SJCRH30 (cell line): ENCODE measurements at places on chromosomes 7 and 10. TPM values are rescaled to one million over a fixed set of nuclear protein-coding genes. Genes with fewer than 3 reads are reported as not detected.

DNA sequence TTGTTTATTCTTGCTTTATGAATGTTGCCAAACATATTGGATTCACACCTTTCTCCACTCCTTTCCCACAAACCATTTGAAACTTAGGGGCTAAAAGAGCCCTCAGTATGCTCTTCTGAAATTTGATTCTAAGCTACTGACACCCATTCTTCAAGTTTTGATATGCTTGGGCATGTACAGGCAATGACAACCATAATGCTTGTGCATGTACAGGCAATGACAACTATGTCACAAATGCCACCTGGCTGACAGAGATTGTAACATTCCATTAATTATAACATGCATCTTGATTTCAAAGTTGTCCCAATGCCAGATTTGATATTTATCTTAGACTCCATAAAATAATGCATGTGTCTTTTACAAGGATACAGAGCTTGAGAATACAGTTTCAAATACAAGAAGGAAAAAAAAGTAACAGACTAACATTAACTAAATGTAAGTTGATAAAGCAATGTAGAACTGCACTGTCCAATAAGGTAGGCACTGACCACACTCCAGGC is 17.5 kb upstream of the CDK1 start:
- no peaks in the 10 kb centered on the region for H3K27me3 ChIP-seq
- DNase-seq, result no peak
- no peak overlapping the region for H3K4me3 ChIP-seq

The FAM25G gene
- total RNA-seq, result 0.63 TPM in 1 of 2 replicates, not detected in the other

- H3K4me1 ChIP-seq, result no peaks in the 10 kb centered on the region
- H3K27me3 ChIP-seq, result no peaks in the 10 kb centered on the region
- H3K27ac ChIP-seq, result no peak overlapping the region
- no peak overlapping the region for H3K4me3 ChIP-seq
These were observed 195.6 kb upstream of the CSTF2T start for GRCh38 chr10:51894771-51895578.

The AS3MT gene
- 13.7 and 14.8 TPM in 2 replicates for total RNA-seq

DNA sequence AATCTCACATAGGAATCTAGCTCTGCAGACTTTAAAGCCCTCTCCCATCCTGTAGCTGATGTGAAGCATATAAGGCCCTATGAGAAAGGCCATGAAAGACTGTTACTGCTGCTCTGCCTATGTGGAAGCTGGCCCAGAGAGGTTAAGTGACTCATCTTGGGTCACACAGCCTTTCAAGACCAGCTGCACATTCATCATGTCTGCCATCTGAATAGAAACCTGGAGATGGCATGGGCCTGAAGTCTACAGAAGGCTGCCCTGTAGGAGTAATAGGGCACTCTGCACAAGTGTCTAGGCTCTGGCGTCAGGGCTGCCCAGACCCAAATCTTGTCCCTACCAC is 59.4 kb upstream of the COL13A1 start:
- no peak overlapping the region for H3K4me3 ChIP-seq
- no peak overlapping the region for H3K27ac ChIP-seq
- 0 out of 2 replicates have a peak, but pooled peaks cover 2% of the 10 kb centered on the region for H3K4me1 ChIP-seq
- DNase-seq, result no peak

DNA sequence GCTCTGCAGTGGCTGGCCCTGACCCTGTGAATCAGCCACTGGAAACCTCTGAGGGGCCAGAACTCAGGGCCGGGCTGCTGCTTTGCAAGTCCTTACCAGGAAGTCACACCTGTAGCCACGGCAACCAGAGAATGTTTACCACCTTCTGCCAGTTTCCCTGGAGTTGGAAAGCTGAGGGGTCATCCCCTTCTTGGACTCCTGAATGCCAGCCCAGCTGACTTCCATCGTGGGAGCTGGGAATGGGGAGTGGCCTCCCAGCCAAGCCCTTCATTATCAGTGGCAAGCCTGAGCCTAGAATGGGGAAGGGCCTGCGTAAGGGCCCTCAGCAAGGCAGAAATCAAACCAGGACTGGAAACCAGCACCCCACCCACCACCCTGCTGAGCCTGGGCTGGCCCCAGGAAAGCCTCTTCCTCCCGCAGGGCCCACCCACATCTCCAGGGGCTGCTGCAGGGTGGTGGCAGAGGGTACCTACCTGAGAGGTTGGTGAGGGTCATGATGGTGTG is 6.5 kb upstream of the CRHR2 start:
- DNase-seq, result no peak
- H3K4me3 ChIP-seq, result no peak overlapping the region
- H3K27me3 ChIP-seq, result 0 out of 2 replicates have a peak, but pooled peaks cover 13% of the 10 kb centered on the region
- no peaks in the 10 kb centered on the region for H3K36me3 ChIP-seq
- H3K4me1 ChIP-seq, result no peaks in the 10 kb centered on the region

DNA sequence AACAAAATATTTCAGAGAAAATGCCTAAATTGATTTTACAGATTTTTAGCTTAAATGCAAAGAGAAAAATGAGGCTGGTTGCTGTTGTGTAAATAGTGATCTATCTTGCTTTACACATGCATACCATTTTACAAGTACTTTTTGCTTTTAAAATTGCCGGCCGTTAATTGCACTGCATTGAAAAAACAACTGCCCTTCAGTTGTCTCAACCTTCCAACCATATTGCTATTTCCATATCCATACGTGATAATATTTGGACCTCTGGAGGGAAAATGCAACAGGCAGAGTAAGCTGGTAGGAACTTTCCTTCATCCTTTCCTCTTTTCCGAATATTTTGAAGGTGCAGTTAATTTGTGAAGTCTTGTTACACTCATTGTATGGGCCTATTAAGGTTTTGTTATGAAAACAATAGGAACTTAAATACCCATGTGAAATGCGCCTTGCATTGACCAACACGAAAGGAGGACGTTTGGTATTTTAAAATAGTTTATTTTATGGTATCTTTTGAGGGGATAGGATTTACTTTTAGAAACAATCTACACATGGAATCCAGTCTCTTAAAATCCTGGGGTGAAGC is 11.3 kb downstream of the BMI1 start:
- no peaks in the 10 kb centered on the region for H3K27me3 ChIP-seq
- no peak overlapping the region for H3K4me3 ChIP-seq
- no peak for DNase-seq

DNA sequence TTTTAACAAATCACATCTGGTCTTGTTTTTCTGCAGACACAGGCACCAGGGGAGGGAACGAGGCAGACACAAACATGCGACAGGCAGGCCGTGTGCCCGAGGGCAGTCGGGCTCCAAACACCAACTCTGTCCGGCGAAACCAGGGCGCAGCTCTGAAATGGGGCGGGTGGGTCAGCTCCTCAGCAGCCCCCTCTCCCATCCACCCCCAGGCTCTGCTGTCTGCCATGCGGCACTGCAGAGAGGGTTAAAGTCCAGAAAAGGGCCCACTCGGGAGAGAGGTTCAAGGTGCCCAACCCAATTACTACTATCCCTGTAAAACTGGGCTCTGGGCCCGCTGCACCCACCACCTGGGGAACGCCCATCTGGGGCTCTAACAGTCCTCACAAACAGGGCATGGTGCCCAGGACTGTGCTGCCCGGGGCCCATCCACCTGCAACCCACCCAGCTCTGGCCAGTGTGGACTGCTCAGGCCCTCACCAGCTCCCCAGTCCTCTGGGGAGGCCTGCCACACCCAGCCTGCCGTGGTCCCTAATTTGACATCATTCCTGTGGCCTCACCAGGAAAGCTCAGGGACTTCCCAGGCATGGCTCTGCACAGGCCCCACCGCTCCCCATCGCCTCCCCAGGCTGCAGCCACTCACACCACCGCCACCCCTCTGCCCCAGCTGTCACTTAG is 18.7 kb downstream of the YKT6 start:
- H3K4me3 ChIP-seq, result no peak overlapping the region
- H3K27ac ChIP-seq, result no peak overlapping the region
- no peak for DNase-seq
- H3K4me1 ChIP-seq, result peaks cover 16% of the 10 kb centered on the region

The HHEX gene
- total RNA-seq, result 2.9 and 4.2 TPM in 2 replicates

DNA sequence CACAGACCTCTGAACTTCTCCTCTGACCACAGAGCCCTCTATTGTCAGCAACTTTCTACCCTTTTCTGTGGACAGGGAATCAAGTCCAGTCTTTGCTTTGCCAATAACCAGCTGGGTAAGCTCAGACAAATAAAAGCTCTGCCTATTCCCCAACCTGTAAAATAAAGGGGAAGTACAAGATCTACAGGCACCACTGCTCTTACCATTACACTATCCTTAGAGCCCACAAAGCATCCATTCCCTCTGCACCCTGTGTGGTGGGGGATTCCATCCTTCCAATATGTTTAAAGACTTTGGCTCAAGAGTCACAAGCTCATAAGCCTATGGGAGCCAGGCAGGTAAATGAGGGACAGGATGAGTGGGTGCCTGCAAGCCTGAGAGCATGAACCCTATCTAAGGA is 88.2 kb downstream of the PARD3 start:
- no peak for DNase-seq
- no peaks in the 10 kb centered on the region for H3K27me3 ChIP-seq
- no peak overlapping the region for H3K4me3 ChIP-seq
- H3K27ac ChIP-seq, result no peak overlapping the region
- H3K36me3 ChIP-seq, result no peaks in the 10 kb centered on the region

The SUFU gene
- 10.5 and 12.6 TPM in 2 replicates for total RNA-seq

- no peak overlapping the region for H3K4me3 ChIP-seq
- no peaks in the 10 kb centered on the region for H3K27me3 ChIP-seq
- peaks cover 6% of the 10 kb centered on the region for H3K4me1 ChIP-seq
These were observed 145.9 kb downstream of the ARHGAP12 start for GRCh38 chr10:31782701-31783100.

- H3K4me3 ChIP-seq, result no peak overlapping the region
- H3K27me3 ChIP-seq, result no peaks in the 10 kb centered on the region
- peak; percentile 0 for DNase-seq
- H3K36me3 ChIP-seq, result no peaks in the 10 kb centered on the region
These were observed 29.9 kb upstream of the ZNF273 start for GRCh38 chr7:64873155-64873500.

The MARVELD1 gene
- total RNA-seq, result 29.8 and 30.4 TPM in 2 replicates

DNA sequence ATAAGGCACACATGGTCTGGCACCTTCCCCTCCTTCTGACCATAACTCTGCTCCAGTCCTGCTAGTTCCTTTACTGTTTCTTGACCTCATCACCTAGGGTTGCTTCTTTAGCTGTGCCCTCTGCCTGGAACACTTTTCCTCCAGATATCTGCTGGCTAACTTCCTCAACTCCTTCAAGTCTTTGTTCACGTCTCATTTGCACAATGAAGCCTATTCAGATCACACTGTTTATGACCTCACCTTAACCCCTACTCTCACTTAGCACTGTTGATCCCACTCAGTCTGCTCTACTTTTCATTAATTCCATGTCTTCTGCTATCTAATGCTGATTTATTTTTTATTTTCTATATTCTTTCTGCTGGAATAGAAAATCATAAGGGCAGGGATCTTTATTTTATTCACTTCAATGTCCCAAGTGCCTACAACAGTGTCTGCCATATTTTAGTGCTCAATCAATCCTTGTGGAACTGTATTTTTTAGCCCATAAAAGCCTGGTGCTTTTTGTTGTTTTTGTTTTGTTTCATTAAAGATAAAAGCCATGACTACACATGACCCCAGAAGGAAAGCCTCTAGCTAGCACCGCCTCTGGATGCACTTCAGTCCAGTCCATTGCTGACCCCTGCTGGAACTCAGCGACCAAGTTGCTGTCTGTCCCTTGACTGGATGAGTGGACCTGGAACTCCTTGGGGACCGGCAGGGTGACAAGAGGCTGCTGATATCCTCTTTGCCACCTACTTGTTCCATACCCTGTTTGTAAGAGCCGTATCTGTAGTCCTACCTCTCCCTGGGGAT is 12.3 kb downstream of the KLF14 start:
- DNase-seq, result peak; percentile 86
- H3K27ac ChIP-seq, result peak overlapping the region; percentile 18; the same call in 1 of the 2 replicates
- no peak overlapping the region for H3K4me3 ChIP-seq
- H3K27me3 ChIP-seq, result no peaks in the 10 kb centered on the region

The STEAP1B gene
- total RNA-seq, result 0.23 TPM in 1 of 2 replicates, not detected in the other

DNA sequence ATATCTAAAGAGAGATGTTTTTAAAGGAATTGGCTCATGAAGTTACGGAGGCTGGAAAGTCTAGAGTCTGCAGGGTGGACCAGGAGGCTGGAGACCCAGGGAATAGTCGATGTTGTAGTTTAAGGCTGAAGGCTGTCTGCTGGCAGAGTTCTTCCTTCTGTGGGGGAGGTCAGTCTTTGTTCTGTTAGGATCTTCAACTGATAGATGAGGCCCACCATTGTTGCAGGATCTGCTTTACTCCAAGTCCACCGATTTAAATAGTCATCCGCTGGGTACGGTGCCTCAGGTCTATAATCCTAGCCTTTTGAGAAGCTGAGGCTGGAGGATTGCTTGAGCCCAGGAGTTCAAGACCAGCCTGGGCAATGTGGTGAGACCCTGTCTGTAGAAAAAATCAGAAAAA is 50.0 kb downstream of the LMTK2 start:
- H3K27ac ChIP-seq, result no peak overlapping the region
- H3K36me3 ChIP-seq, result peaks cover 15% of the 10 kb centered on the region
- no peak for DNase-seq
- no peak overlapping the region for H3K4me3 ChIP-seq
- no peaks in the 10 kb centered on the region for H3K27me3 ChIP-seq

- H3K36me3 ChIP-seq, result no peaks in the 10 kb centered on the region; the same call in 1 of the 2 replicates
- no peak for DNase-seq
- no peak overlapping the region for H3K4me3 ChIP-seq
- H3K4me1 ChIP-seq, result no peaks in the 10 kb centered on the region
These were observed 147.8 kb upstream of the GPR22 start for GRCh38 chr7:107322015-107322414.

The ANXA8L1 gene
- not detected in 2 replicates for total RNA-seq
